ENCODE measurements at places on chromosomes 5 and 9. TPM values are rescaled to one million over a fixed set of nuclear protein-coding genes. Genes with fewer than 3 reads are reported as not detected.

DNA sequence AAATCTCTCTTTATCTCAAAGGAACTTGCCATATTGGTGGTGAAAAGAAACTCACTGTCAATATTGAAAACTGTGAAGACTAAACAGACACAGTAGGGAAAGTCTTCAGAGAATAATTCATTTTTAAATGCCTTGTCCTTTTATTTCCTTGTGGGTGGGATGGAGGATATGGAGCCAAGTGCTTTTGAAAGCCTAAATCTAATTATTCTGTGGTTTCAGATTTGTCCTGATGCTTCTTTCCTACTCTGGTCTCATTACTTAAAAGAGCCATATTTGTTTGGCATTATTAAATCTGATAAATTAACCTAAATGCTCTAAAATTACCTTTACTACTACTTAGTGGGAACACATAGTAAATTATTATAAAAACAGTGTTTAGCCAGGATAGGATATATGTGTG lies 258.3 kb upstream of the EFNA5 start:
- no peaks in the 10 kb centered on the region for H3K36me3 ChIP-seq
- H3K27me3 ChIP-seq = no peaks in the 10 kb centered on the region
- no peaks in the 10 kb centered on the region for H3K4me1 ChIP-seq
- H3K4me3 ChIP-seq = no peak overlapping the region

GRCh38 chr9:125822160-125822559 lies 75.0 kb downstream of the PBX3 start:
- no peak for DNase-seq
- no peaks in the 10 kb centered on the region for H3K36me3 ChIP-seq
- H3K4me3 ChIP-seq = no peak overlapping the region
- H3K4me1 ChIP-seq = no peaks in the 10 kb centered on the region
- no peak overlapping the region for H3K27ac ChIP-seq

GRCh38 chr5:33309536-33310345 lies 131.0 kb upstream of the TARS1 start:
- H3K27ac ChIP-seq = no peak overlapping the region
- DNase-seq = no peak
- H3K4me3 ChIP-seq = no peak overlapping the region
- H3K36me3 ChIP-seq = no peaks in the 10 kb centered on the region

- H3K36me3 ChIP-seq = no peaks in the 10 kb centered on the region
- no peaks in the 10 kb centered on the region for H3K27me3 ChIP-seq
- no peak overlapping the region for H3K4me3 ChIP-seq
- no peak overlapping the region for H3K27ac ChIP-seq
Measured at GRCh38 chr9:69412741-69413150, 87.7 kb downstream of the ENTREP1 start.

- no peaks in the 10 kb centered on the region for H3K27me3 ChIP-seq
- DNase-seq = no peak
- H3K4me3 ChIP-seq = no peak overlapping the region
- no peaks in the 10 kb centered on the region for H3K4me1 ChIP-seq
Measured at GRCh38 chr5:80125022-80125961, 90.1 kb downstream of the THBS4 start.

GRCh38 chr5:118371973-118372831 lies 616.1 kb downstream of the DTWD2 start:
- no peaks in the 10 kb centered on the region for H3K27me3 ChIP-seq
- no peak overlapping the region for H3K27ac ChIP-seq
- no peak overlapping the region for H3K4me3 ChIP-seq
- H3K4me1 ChIP-seq = no peaks in the 10 kb centered on the region
- H3K36me3 ChIP-seq = no peaks in the 10 kb centered on the region
- no peak for DNase-seq

- H3K27me3 ChIP-seq = no peaks in the 10 kb centered on the region
- H3K4me3 ChIP-seq = peak overlapping the region; percentile 92
- H3K36me3 ChIP-seq = no peaks in the 10 kb centered on the region
- H3K4me1 ChIP-seq = peaks cover 86% of the 10 kb centered on the region
- peak overlapping the region; percentile 96 for H3K27ac ChIP-seq
Measured at GRCh38 chr5:98772415-98773213, 849 bp upstream of the RGMB start.

- H3K36me3 ChIP-seq = no peaks in the 10 kb centered on the region
- H3K4me1 ChIP-seq = no peaks in the 10 kb centered on the region
- no peaks in the 10 kb centered on the region for H3K27me3 ChIP-seq
- DNase-seq = no peak
- H3K27ac ChIP-seq = no peak overlapping the region
Measured at GRCh38 chr9:38277601-38278200, 114.8 kb upstream of the ALDH1B1 start.

- no peak overlapping the region for H3K4me3 ChIP-seq
- H3K27me3 ChIP-seq = no peaks in the 10 kb centered on the region
- DNase-seq = no peak
- H3K27ac ChIP-seq = no peak overlapping the region
- H3K36me3 ChIP-seq = no peaks in the 10 kb centered on the region
- H3K4me1 ChIP-seq = no peaks in the 10 kb centered on the region
Measured at GRCh38 chr5:144335561-144335960, 164.9 kb downstream of the KCTD16 start.

DNA sequence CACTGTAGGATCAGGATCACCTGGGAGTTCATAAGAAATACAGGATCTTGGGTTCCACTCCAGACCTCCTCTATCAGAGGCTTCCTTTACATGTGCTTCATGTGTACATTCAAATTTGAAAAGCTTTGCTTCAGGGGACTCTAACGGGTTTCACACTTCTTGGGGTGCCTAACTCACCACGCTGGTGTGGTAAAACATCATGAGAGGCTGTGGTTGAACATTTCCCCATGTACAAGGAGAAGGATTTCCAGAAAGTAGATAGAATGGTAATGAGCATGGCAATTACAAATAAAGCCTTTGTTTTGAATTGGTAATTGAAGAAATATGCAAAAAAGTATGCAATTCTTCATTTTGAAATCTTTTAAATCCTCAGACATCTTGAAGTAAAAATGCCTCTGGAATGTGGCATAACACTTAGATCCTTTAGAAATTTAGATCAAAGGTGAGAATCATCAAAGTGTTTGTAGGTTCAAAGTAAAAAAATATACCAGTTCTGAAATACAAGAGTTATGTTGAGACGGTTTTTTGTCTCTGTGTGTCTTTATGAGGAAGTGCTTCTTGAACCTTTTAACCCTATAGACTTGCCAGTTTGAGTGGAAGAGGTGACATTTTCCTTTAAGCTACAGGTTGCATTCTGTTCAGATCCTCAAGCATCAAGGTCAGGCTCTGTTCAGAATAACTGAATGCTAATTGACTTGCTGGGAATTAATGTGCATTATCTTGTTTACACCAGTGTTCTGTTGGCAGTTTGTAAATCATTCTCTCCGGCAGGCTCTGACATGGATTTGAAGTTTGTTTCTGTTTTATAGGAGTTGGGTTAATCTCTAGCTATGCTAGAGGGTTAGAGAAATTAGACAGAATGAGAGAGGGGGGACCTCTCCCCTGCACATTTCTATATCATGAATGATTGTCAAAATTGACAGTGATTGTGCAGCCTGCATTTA lies 415.3 kb downstream of the MAN2A1 start:
- H3K4me3 ChIP-seq = no peak overlapping the region
- no peaks in the 10 kb centered on the region for H3K36me3 ChIP-seq
- no peak for DNase-seq
- H3K27me3 ChIP-seq = no peaks in the 10 kb centered on the region
- H3K4me1 ChIP-seq = no peaks in the 10 kb centered on the region
- no peak overlapping the region for H3K27ac ChIP-seq

DNA sequence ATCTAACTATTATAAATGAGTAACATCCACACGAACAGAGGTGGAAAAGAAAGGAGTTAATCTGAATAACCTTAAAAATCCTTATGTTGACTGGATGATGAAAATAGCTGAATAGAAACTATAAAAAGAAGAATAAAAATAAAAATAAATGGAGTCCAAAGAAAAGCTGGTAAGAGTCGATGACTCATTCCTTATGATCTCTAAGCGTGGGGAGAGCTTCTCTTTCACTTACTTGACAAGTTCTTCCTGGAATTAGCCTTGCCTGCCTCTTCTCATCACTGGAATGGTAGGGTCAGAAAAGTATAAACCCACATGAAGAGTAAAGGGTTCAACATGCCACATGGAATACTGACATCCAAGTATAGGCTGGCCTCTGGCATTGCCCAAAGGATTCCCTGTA lies 477.0 kb upstream of the RGMB start:
- no peak overlapping the region for H3K27ac ChIP-seq
- H3K4me1 ChIP-seq = no peaks in the 10 kb centered on the region
- H3K27me3 ChIP-seq = no peaks in the 10 kb centered on the region
- H3K36me3 ChIP-seq = no peaks in the 10 kb centered on the region

DNA sequence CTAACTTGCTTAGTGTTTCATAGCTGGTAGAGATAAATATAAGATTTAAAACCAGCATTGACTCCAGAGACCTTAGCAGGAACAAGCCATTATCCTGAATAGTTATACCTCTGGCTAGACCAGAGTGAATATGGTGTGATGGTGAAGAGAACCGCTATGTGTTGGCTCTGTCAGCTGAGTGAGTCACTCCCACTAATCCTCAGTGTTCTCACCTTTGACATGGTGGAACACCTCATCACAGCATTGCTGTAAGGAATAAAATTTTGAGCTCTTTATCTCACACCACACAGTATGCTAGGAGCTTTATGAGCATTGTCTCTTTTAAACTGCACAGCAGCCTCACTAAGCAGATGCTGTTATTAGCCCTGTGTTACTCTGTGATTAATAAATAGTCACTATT lies 90.7 kb upstream of the DHFR start:
- no peak overlapping the region for H3K4me3 ChIP-seq
- H3K36me3 ChIP-seq = peaks cover 9% of the 10 kb centered on the region
- no peaks in the 10 kb centered on the region for H3K4me1 ChIP-seq
- no peaks in the 10 kb centered on the region for H3K27me3 ChIP-seq
- DNase-seq = no peak

GRCh38 chr5:140041492-140042392 lies 1.4 kb downstream of the NRG2 start:
- H3K27ac ChIP-seq = peak overlapping the region; percentile 68
- H3K4me3 ChIP-seq = peak overlapping the region; percentile 46
- no peak for DNase-seq
- H3K4me1 ChIP-seq = peaks cover 18% of the 10 kb centered on the region

- H3K36me3 ChIP-seq = no peaks in the 10 kb centered on the region
- H3K4me1 ChIP-seq = peaks cover 2% of the 10 kb centered on the region
- no peak for DNase-seq
- peaks cover 12% of the 10 kb centered on the region for H3K27me3 ChIP-seq
- no peak overlapping the region for H3K4me3 ChIP-seq
Measured at GRCh38 chr9:123933440-123934212, 3.7 kb upstream of the DENND1A start.

The CTSL gene
- 40.7 TPM for total RNA-seq

The PCDHA3 gene
- 0.19 TPM for total RNA-seq

The POLR1E gene
- total RNA-seq = 15.4 TPM

The NEUROG1 gene
- total RNA-seq = not detected

The RASGEF1C gene
- total RNA-seq = not detected

The TRPM6 gene
- total RNA-seq = 1.6 TPM

The JAK2 gene
- total RNA-seq = 11.1 TPM

The SPATA31E1 gene
- not detected for total RNA-seq

The FBN2 gene
- 2.4 TPM for total RNA-seq

The S1PR3 gene
- 1.3 TPM for total RNA-seq

The SARDH gene
- total RNA-seq = 0.57 TPM

Data from esophagus squamous epithelium (tissue), 5 donors.